Effector memory CD4-positive, alpha-beta T cell (primary cell): ENCODE measurements at places on chromosomes 16 and 17.
A peak's percentile ranks its signal among the peaks of the same experiment; 100 is the strongest.

DNA sequence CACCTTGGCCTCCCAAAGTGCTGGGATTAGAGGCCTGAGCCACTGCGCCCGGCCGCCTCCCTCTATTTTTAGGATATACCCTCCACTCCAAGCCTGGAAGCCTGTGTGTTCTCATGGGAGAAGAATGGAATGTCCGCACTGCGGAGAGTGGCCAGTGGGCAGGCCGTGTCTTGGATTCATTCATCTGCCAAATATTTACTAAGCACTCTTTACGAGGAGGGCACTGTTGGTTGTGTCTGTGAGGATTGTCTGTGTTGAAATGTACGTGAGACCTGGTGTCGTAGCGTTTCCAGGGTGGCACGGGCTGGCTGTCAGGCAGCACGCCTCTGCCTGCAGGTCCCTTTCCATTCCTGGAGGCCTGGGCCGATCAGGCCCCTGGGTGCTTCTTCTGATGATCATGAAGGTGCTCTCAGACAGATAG, 19.2 kb downstream of the PGS1 start:
- H3K36me3 ChIP-seq: peaks cover 69% of the 10 kb centered on the region
- no peak overlapping the region for H3K27ac ChIP-seq
- H3K4me3 ChIP-seq: no peak overlapping the region
- DNase-seq: no peak
- no peaks in the 10 kb centered on the region for H3K27me3 ChIP-seq

DNA sequence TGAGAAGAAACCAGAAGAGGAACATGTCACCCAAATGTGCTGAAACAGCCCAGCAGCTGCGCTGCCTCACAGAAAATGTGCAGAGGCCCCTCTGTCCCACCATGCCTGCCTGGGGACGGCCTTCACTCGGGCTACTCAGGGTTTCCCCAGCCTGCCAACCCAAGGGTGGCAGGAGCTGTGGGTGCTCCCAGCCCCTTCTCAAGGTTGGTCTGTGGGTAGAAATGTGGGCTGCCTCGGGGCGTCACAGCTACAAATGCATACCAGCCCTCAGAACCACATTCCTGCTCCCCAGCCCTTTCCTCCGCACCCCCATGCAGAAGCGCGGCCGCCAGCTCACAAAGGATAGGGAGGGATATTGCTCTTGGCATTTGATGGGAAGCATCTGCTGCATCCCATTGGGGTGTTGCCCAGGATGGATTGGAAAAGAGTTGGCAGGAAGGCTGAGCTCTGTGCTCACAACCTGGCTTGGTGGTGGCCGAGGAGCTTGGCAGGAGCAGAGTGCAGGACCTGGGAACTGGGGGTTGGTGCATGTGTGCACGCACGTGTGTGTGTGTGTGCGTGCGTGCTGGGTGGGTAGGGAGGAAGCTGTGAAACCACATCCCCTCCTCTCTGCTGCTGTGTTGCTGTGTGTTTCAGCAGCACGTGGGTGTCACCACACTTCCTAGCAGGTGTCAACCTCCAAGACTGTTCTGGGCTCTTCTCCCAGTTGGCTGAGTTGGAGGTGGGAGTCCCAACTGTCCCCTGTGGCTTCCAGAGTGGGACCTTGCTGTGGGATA, 304.4 kb downstream of the SEC14L1 start:
- H3K27me3 ChIP-seq: no peaks in the 10 kb centered on the region
- H3K27ac ChIP-seq: peak overlapping the region; percentile 95
- peak overlapping the region; percentile 41 for H3K4me3 ChIP-seq
- DNase-seq: peak; percentile 78
- peaks cover 90% of the 10 kb centered on the region for H3K4me1 ChIP-seq
- peaks cover 5% of the 10 kb centered on the region for H3K36me3 ChIP-seq

GRCh38 chr17:65145743-65146142, 8.6 kb downstream of the RGS9 start:
- no peak overlapping the region for H3K27ac ChIP-seq
- no peaks in the 10 kb centered on the region for H3K4me1 ChIP-seq
- DNase-seq: no peak
- no peak overlapping the region for H3K4me3 ChIP-seq
- H3K27me3 ChIP-seq: no peaks in the 10 kb centered on the region
- H3K36me3 ChIP-seq: no peaks in the 10 kb centered on the region

DNA sequence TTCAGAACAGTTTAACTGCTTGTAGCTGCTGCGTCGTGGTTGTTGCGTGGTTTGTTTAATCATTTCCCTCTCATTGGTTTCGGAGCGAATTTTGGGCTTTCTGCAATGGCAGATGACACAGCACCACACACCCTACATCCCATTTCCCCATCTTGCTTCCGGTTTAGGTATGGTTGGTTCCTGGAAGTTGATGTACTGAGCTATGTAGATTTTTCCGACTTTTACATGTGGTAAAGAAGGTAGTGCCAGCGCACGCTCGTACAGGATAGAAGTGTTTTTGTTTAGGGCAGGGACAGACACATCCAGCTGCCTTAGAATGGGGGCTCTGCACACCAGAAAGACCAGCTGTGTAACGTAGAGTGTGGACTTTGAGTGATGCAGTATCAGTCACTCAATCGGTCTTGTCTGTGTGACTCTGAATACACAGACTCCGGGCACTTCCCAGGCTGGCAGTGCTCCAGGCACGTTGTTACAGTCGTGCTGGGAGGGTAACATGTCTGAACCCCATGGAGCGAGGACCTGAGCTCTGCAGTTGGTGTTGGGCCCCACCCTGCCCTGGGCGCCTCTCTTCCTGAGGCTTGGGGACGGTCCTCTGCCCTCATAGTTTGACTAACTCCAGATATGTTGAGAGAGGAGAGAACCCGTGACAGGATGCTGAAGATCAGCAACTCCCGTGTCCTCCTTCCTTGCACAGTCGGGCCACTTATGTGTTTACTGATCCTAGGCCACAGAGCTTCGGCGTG, 172.0 kb upstream of the CHMP6 start:
- no peak for DNase-seq
- peaks cover 4% of the 10 kb centered on the region for H3K4me1 ChIP-seq

DNA sequence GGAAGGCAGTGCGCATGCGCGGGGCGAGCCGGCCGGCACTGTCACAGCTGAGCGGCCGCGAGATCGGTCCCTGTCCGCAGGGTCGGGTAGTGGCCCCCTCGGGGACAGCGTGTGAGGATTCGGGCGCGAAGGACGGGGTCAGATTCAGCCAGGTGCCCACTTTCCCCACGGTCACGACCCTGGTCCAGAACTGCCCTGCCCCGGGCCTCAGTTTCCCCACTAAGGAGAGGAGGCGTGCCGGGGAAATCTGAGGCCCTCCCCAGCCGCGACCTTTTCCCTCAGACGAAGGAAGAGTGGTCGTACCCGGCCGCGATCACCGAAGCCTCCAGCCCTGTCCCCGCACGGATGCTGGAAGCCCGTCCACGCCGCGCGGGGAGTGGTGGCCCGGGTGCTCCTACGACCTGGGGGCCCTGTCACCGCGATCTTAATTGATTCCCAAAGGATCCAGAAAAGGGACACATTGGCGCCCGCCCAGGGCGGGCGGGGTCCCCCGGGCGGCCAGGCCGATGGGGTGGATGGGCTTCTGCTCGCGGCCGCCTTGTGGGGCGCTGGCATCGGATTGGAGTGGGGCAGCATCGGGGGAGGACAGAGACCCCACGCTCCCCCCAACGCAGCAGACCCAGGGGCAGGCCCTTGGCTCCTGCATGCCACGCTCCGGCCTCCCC, 57.7 kb downstream of the SRL start:
- H3K36me3 ChIP-seq: no peaks in the 10 kb centered on the region
- no peaks in the 10 kb centered on the region for H3K4me1 ChIP-seq
- DNase-seq: no peak
- peak overlapping the region; percentile 83 for H3K4me3 ChIP-seq
- H3K27ac ChIP-seq: no peak overlapping the region
